ENCODE measurements at places on chromosomes 7 and 10.

GRCh38 chr10:52955337-52955736 is 182.8 kb upstream of the MBL2 start:
- no peak for DNase-seq

DNA sequence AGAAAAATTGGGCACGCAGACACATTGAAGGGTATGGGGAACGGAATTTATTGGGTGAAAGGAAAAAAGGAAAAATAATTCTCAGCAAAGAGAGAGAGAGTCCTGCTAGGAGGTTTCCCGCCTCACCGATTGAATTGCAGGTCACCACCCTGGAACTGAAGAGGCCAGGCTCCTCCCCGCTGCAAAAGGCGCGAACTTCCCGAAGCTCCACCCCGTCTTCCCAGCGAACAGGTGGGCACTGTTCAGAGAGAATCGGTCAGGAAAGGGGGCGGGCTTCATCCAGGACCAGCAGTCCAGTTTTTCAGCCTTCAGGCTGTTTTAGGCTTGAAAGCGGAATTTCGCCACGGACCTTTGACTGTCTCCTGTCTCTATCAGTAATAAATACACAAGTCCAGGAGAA is 27.3 kb upstream of the CADPS2 start:
- DNase-seq, result no peak

- no peak for DNase-seq
Observed at GRCh38 chr7:37916017-37916672, 472 bp downstream of the SFRP4 start.

DNA sequence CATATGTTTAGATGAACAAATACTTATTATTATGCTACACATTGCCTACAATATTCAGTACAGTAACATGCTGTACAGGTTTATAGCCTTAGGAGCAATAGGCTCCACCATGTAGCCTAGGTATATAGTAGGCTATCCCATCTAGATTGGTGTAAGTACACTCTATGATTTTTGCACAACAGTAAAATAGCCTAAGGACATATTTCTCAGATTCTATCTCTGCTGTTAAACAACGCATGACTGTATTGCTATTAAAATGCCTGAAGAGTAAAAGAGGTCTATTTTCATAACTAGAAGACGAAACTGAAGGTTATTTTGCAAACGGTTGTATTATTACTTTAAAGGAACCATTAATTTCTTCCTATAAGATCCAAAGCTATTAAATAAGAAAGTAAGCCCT is 88.3 kb downstream of the SEMA3A start:
- DNase-seq, result no peak

- DNase-seq, result no peak
Observed at GRCh38 chr7:84112771-84113170, 81.8 kb downstream of the SEMA3A start.

- DNase-seq, result no peak
Observed at GRCh38 chr10:100744987-100745881, at the start of gene PAX2. Gene PAX2, plus strand, starts transcription at chr10:100745582. Its CDS starts 679 bp downstream, at chr10:100746261.

DNA sequence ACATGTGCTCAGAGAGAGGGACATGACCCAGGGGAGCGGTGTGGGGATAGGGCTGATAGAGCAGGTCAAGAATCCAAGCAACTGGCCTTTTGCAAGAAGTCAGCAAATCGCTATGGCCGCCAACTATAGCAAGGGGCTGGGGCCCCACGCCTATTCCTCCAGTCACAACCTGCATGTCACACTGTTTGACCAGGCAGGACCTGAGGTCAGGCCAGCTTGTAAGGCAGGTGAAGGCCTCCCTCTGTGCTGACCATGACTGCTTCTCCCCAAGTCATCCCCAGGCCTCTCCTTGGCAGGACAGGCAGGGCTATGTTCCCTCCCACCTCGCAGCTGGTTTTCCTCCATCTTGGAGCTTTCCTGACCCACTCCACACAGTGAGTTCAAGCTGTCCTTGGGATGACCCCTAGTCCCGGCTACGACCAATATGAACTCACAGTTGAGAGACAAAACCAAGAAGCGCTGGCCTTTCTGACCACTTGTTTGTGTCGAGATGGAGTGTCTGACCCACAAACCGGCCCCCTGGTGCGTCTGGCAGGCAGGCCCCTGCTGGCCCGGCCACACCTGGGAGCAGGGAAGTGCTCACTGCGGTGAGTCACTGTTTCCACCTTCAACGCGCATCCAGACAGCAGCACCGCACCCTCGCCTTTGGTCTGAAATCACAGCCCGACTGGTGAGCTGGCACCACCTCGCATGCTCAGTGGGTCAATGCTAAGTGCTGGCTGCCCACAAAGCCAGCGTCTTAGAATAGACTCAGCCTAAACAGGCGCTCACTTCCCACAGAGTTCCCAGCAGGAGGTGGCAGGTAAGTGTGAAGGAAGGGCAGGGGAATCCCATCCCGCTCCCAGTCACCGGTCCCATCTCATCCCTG is 81.4 kb downstream of the VWA2 start:
- no peak for DNase-seq

DNA sequence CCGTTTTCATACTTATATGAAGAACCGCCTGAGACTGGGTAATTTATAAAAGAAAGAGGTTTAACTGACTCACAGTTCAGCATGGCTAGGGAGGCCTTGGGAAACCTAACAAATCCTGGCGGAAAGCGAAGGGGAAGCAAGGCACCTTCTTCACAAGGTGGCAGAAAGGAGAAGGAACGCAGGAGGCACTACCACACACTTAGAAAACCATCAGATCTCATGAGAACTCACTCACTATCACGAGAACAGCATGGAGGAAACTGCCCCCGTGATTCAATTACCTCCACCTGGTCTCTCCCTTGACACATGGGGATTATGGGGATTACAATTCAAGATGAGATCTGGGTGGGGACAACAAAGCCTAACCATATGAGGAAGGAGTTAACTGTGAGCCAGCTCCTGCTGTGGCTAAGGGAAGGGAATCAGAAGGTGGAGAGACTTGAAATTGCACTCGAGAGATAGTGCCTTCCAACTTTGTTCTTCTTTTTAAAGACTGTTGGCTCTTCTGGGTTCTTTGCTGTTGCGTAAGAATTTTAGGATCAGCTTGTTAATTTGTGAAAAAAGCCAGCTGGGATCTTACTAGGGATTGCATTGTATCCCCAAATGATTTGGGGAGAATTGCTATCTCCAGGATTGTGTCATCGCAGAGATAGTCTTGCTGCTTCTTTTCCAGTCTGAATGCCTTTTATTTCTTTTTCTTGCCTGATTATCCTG is 21.0 kb downstream of the OPTN start:
- DNase-seq, result no peak

DNA sequence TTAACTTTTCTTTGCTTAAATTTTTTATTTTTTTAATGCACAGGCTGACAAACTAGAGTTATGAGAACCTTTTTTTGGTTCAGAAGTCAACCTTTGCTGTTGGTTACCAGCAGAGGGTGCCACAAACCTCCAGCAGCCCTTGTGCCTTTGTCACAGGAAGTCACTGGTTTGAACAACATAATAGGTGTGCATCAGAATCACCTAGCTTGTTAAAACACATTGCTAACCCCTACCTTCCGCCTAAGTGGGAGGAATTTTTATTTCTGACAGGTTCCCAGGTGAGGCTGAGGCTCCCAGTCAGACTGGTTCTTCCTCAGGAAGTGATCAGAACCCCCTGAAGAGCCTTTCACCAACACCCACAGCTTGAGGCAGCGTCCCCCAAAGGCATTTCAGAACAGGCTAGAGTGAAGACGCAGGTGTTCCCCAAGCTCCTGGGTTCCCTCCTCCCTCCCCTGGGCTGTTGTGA is 22.6 kb upstream of the VDAC2 start:
- DNase-seq, result no peak

DNA sequence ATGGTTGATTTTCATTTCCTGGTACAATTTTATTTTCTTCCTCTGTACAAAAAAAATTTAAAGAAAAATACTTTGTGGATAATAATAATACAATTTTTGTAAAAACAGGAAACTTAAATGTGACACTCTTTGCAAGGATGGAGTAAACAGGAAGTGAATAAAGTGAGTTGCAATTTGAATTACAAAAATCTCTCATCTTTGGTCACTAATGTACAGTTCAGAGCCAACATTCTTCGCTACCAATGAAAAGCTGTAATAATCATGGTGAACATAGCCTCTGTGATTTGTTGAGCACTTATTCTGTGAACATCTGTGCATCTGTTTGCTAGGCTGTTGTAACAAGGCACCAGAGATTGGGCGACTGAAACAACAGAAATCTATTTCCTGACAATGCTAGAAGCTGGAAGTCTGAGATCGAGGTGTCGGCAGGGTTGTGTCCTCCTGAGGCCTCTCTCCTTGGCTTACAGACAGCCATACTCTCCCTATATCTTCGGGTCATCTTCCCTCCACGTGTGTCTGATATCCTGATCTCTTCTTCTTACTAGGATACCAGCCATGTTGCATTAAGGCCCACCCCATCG is 295.3 kb upstream of the KLF6 start:
- DNase-seq, result no peak

- DNase-seq, result no peak
Observed at GRCh38 chr10:74586088-74586585, 240.3 kb upstream of the KAT6B start.
